ENCODE measurements at places on chromosomes 1 and 21.

DNA sequence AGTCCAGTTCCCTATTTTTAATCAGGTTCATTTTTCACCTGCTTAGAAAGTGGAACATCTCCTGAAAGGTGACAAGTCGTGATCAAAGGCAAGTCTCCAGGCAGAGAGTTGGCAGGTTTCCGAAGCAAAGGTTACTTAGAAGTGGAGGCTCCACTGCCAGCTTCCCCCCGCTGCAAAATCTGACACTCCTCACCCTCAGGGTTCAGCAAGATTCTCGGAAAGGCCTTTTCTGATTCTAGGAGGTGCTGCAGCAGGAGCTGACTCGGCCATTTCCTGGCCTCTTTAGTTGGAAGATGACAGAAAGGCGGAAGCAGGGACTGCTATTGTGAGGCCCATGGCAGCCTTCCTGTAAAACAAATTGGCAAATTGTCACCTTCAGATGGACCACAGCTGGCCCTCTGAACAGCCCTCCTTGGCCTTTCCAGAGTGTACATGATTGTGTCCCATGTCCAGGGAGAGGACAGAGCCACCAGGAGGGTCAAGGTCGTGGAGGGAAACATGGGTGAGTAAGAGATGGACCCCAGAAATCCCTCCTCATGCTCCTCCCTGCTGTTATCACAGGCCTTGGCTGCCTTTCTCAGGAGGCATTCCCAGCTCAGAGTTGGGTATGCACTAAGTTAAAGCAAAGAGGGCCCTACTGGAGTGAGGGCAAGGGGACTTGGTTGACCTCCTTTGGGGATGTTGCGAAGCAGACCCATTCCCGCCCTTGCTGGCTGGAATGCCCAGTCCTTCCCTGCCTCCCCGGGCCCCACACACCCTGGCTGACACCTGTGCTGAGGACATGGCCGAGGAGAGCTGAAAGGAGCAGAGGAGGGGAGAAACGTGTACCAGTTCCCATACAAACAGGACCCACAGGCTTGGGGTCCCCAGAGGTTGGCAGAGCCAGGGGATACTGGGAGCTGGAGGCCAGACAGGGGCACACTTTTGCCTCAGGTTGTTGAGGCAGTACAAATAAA is 115.5 kb upstream of the IRF2BP2 start:
- DNase-seq, result peak; percentile 41

GRCh38 chr1:248810000-248810726 is 15.6 kb downstream of the SH3BP5L start:
- no peak for DNase-seq

DNA sequence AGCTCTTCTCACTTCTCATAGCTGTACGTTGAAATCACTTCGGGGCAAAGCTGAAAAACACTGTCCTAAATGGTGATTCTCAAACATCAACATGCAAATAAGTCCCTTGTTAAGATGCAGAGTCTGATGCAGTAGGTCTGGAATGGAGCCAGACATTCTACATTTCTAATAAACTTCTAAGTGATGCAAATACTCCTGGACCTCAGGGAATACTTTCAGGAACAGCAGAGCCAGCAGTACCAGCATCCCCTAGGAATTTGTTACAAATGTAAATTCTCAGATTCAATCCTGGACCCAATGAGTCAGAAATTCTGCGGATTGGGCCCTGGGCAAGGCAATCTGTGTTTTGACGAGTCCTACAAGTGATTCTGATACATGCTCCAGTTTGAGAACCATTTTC is 152.3 kb downstream of the PCNX2 start:
- DNase-seq, result no peak

DNA sequence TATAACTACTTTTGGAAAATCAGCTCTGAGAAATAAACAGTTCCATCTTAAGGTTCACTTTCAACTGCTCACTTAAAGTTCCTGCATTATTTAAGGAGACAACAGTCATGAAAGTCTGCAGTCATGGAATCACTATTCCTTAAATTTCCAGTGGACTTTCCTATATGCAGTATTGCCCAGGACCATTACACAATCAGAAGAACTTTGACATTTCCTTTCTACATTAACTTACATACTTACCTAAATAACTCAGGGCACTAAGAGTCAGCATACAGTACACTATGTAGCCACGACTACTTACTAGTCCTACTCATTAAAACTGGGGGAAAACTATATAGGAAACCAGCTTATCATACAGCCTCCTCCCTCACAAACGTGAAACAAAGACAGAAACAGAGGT is 220.1 kb downstream of the SLC45A1 start:
- no peak for DNase-seq

DNA sequence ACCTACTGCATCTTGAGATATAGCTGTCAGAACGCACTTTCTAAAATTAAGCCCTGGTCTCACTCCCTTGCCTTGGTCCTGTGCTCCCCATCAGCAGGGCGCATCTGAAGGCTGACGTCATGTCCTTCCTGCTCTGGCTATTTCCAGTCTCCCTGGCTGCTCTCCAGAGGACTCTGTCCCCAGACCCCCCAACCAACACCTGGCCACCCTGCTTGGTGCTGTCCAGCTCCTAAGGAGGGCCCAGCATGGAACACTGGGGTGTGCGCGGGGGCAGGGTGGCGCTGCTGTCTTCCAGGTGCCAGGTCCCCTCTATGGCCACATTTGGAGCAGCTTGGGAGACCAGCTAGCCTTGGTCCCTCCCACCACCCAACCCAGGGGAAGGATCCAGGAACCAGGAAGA is 8.3 kb downstream of the TNNT2 start:
- DNase-seq, result no peak

DNA sequence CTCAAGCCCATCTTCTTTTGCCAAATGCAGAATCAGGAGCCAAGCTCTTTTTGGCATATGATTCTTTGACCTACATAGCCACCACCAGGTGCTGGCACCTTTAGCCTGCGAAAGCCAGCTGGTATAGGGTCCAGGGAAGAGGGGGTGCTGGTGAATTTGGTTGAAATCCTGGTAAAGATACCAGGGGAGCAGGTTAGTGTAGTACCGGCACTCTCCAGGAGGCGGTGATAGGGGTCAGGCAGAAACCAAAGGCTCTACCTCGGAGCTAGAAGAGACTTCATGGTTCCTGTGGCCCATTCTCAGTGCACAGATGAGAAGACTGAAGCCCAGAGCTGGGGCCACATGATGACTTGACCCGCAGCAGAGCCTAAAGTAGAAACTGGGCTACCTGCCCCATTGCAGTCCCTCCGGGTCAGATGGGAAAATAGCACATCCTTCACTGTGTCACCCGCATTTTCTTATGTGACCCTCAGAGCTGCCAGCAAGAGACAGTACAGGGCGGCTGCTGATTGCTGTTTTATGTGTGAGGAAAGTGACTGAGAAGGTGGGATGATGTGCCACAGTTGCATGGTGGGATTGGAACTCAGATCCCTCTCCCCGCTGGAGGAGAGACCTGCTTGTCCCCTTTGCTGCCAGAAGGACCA is 36.0 kb upstream of the IL19 start:
- DNase-seq, result peak; percentile 62

DNA sequence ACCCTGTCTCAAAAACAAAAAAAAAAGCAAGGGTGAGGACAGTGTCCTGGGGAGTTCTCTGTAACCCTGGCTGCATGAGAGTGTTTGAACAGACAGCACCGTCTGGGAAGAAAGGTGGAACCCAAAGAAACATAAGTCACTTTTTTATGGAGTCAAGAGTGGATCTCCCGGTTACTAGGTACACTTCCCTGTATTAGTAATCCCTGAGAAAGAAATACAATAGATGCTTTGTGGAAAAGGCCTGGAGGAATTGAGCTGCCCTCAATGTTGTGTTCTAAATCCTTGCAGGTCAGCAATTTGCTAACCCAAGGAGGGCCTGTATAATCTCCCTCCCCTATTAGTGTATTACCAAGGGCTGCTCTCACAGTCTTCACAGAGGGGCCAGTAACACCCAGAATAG is 16.6 kb downstream of the DEGS1 start:
- DNase-seq, result no peak

- DNase-seq, result no peak
Measured at GRCh38 chr1:161506336-161507223, 1.3 kb downstream of the FCGR2A start.

- no peak for DNase-seq
Measured at GRCh38 chr1:23057301-23057700, 38.0 kb downstream of the KDM1A start.

GRCh38 chr1:116504308-116505156 is 66.3 kb downstream of the CD58 start:
- peak; percentile 71 for DNase-seq
